ENCODE measurements at places on chromosomes 6 and 20.

GRCh38 chr6:137488150-137489045, 5.8 kb downstream of the OLIG3 start:
- no peak for DNase-seq

- no peak for DNase-seq
Measured at GRCh38 chr20:50691573-50692551, 520 bp upstream of the RIPOR3 start.

GRCh38 chr20:18793625-18794427, 19.8 kb upstream of the SCP2D1 start:
- peak; percentile 41 for DNase-seq

DNA sequence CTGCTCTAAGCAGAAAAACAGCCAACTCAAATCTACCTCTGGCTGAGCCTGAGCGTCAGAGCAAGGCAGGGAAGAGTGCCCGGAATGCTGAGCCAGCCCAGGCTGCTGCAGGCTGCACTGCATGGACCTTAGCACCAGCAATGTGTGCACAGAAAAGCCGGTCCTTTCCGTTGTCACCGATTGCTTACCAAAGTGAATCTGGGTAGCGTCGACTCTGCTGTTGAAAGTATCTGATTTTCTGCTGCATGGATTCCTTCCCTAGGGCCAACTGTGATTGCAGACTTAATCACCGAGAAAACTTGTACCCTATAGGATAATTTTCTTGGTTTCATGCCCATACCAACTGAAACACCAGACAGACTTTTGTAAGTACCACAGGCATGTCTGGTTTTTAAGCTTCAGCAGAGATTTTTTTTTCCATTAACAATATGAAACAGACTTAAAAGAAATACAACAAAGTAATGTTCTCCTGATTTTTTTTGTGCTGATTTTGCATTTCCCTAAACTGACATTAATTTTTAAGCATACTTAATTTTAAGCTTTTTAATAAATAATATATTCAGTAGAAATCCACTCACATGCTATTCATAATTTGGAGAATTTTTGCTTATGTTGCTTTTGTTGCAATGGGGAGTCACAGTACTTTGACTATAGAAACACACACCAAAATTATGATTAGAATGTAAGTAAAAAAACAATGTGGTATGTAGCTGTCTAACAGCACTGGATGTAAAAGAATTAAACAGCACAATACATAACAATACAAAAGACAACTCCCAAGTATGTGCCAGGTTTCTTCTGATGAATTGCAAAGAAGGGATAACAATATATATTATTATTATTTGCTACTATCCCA, 218.0 kb downstream of the THBS2 start:
- peak; percentile 84 for DNase-seq

DNA sequence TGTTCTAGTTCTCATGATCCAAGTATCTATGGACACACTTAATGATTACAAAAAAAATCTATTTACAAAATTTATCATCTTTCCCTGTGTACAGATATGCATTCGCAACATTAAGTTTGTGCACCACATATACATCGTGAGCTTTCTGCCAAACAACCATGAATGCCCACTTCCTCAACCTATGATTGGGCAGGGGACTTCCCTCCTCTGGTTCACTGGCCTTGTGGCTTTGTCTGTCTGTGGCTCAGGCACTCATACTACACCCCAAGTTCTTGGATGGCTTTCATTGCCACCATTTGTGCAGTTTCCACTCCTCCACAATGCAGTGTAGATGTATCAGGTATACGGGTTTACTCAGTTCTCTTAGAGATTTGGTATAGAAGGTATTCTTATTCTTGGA, 74.9 kb downstream of the HS3ST5 start:
- no peak for DNase-seq

GRCh38 chr6:162219266-162219665, 508.3 kb downstream of the PRKN start:
- no peak for DNase-seq

- DNase-seq = no peak
Measured at GRCh38 chr6:41036601-41037000, 2.4 kb downstream of the UNC5CL start.

- no peak for DNase-seq
Measured at GRCh38 chr20:22732751-22733150, 148.4 kb upstream of the FOXA2 start.

- DNase-seq = no peak
Measured at GRCh38 chr6:100266494-100267401, 198.0 kb downstream of the SIM1 start.

- peak; percentile 56 for DNase-seq
Measured at GRCh38 chr6:151070631-151071051, 169.1 kb upstream of the AKAP12 start.

- no peak for DNase-seq
Measured at GRCh38 chr20:44348168-44348659, 7.3 kb upstream of the HNF4A start.

- no peak for DNase-seq
Measured at GRCh38 chr6:38261626-38262025, 378.1 kb downstream of the BTBD9 start.

DNA sequence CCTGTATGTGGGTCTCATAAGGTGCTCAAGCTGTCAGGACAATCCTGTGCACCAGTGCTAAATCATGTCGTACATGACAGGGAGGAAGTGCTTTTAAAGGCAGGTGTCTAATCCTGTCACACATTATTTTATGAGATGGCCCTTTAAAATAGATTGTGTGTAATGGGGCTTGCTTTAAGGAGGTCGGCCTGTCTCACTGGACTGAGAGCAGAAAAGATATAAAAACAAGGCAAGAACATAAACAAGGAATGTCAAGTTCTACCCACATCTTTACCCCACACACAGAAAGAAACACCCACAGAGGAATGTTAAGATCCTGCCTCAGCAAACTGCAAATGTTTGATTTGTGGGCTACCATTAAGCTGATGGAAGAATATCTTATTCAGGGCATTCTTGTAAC, 279.0 kb downstream of the FOXA2 start:
- DNase-seq = no peak

DNA sequence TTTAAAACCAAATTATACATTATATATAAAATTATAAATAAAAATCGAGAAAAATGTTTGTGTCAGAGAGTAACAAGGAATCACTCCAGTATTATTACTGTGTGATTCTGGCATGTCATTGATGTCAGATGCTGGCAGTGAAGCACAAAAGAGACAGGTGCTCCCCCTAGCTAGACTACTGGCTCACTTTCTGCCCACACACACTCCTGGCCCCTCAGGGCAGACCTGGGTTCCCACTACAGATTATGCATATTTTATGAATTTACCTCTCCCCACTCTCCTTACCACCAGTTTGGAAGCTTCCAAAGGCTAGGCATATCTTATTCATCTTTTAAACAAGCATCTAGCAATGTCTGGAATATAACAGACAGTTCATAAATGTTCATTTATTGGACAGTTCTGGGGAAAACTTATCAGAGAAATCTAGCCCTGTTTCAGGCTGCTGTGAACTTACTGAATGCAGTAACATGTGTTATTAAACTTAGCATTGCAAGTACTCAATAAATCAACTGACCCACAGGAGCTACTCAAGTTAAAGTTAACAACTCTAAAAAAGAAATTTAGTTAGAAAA, 12.8 kb downstream of the SNX3 start:
- no peak for DNase-seq

DNA sequence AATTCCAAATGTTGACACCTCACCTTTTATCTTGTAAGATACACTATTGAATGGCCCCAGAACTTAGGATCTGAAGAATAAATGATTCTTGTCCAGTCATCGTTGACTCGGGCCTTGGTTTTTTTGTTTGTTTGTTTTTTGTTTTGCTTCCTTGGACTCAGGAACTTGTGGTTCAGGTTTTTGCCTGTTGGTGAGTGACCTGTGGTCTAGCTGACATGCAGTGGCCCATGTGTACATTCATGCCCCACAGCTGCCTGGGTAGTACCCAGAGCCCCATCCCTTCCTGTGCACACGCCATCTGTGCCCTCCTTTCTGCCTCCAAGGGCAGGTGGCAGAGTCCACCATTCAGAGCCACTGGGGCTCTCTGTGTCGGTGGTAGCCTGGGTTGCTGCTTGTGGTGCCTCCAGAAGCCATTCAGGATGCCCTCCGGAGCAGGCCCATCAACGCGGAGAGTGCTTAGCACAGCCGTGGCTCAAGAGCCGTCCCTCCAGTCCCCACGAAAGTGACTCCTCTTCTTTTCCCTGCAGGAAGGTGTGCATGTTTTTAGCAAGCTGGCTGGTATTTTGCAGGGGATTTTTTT, 85.9 kb downstream of the SYNJ2 start:
- DNase-seq = no peak

DNA sequence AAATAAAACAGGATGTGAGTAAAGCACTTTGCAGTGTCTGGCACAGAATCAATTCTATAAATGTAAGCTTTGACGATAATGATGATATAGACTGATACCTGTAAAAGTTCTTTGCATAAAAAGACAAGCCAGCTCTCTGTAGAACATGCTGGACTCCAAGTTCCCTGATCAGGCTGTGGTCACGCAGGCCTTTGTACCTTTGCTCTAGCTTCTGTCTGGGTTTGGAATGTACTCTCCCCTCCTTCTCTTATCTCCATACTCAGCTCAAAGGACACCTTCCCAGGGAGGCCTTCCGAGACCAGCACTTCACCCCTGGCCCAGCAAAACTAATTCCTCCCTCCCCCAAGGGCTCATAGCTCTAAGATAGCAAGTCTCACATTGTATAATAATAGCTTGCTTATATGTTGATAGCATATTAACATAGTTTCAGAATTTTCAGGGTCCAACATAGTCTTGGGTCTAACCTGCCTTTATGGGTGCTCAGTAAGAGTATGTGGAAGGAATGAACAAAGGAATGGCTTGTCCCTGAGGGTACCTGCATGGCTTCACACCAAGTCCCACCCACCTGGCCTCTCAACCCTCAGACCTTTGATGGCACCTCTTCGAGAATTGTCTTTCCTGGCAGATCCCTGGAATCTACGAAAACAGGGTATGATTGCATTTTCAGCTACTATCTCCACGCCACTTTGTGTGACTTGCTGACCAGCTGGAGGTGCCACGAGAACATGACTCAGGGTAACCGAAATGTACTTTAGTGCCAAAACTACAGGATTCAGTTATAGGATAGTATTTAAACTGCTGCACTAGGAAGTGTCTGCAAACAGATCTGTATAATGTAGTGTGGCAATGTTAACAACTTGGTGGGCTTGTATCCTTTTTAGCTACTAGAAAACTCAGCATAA, 41.7 kb upstream of the PIM1 start:
- DNase-seq = peak; percentile 49

DNA sequence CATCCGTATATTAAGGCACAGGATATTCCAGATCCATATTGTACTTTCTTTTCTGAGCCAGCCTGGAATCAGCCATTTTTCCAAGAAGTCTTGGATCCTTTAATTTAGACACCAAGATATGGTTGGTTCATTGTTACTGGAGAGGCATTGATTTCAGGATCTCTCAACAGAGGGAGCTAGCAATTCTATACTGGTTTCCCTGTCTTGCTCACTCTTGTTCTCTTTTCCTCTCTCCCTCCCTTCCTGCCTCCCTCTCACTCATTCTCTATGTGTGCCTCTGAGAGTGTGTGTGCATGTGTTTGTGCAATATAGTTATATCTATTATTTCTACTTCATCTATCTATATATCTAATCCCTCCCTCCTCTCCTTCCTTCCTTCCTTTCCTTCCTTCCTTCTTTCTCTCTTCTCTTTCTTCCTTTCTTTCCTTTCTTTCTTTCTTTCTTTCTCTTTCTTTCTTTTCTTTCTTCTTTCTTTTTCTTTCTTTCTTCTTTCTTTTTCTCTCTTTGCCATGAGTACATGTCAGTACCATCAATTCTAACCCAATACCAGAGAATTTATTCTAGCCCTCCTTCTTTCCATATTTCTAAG, 299.1 kb downstream of the EPHA7 start:
- DNase-seq = no peak

- DNase-seq = no peak
Measured at GRCh38 chr6:28865401-28866204, 58.2 kb downstream of the TRIM27 start.

DNA sequence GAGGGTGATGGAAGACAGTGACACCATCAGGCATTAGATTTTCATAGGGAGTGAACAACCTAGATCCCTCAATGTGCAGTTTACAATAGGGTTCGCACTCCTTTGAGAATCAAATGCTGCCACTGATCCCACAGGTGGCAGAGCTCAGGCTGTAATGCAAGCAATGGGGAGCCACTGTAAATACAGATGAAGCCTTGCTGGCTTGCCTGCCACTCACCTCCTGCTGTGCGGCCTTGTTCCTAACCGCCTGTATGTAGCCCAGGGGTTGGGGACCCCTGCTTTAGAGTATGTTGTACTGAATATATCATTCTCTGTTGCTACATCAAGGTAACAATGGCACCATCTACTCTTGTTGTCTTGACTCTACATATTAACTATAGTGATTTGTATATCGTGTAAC, 37.1 kb downstream of the TPD52L1 start:
- no peak for DNase-seq

DNA sequence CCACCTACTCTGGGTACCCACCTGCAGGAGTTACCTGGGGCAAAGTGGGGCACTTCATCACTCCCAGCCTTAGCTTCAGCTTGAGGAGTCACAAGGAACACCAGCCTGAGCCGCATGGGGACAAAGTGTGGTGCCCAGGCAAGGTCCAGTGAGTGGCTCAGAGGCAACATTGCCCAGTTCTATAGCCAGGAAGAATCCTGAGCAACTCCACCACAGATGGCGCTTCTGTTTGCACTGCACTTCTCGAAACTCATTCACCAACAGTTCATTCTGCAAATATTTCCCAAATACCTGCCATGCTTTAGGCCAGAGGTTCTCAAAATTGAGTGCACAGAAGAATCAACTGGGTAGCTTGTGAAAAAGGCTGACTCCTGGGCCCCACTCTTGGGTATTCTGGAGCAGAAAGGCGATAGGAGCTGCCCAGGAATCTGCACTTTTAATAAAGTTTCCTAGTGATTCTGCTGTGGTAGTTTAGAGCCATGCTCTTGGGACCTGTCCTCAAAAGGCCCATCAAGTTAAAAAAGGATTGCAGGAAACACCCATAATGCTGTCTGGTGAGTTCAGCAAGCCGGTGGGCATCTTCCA, 83.1 kb downstream of the VEGFA start:
- DNase-seq = no peak

- DNase-seq = no peak
Measured at GRCh38 chr6:159988983-159989454, 20.1 kb downstream of the IGF2R start.

GRCh38 chr6:137852346-137852745, 14.7 kb upstream of the TNFAIP3 start:
- no peak for DNase-seq

GRCh38 chr6:108667993-108668392, 107.3 kb downstream of the FOXO3 start:
- no peak for DNase-seq

GRCh38 chr20:48584391-48585060, 243.3 kb downstream of the PREX1 start:
- DNase-seq = no peak
